ENCODE measurements at places on chromosomes 2 and 18.

DNA sequence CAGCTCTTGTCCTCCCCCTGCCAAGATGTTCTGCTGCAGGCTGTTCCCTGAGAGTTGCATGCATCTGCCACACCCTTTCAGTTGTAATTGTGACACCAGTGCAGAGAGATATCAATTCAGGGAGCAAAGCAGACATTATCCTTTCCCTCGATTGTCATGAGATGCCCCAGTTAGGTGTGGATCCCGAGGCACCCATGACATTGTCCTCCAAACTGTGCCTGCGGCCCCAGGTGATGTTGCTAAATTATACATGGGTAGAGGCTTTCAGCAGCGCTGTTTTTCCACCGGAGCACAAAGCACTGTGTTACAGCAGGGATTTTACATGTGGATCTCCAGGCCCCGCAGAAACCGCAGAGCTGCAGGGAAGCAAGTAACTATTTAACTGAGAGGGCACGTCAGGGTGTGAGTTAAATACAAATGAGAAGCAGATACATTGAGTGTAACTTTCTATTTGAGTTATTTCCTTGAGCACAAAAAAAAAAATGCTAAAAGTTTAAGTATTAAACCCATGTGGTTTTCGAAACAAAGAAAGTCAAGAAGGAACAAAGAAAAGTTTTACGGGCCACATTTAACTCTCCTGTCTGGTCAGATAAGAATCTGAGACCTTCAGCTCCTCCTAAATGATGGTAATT, 90.3 kb upstream of the BCL2L11 start:
- no peak for DNase-seq

- no peak for DNase-seq
Measured at GRCh38 chr18:23213200-23213599, 77.9 kb downstream of the CABLES1 start.

GRCh38 chr2:6808426-6808825, 57.3 kb downstream of the CMPK2 start:
- DNase-seq: no peak

GRCh38 chr2:40173276-40173675, 278.6 kb downstream of the SLC8A1 start:
- no peak for DNase-seq

GRCh38 chr18:48098538-48098937, 168.1 kb upstream of the SMAD2 start:
- DNase-seq: no peak

DNA sequence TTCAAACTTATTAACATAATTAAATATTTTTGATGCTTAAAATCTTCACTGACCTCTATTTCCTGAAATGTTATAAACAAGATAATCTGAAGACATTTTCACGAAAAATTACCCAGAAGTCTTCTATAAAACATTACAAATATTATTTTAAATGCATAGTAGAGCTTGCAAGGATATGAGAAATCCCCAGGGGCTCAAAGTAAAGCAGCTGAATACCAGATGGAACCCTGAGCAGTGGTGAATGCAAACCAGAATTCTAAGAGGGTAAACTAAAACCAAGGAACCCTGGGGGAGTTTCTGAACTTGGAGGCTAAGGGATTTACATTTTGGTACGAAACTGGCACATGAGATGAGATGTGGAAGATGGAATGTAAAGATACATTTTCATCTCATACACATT, 83.6 kb downstream of the FSHR start:
- DNase-seq: no peak

DNA sequence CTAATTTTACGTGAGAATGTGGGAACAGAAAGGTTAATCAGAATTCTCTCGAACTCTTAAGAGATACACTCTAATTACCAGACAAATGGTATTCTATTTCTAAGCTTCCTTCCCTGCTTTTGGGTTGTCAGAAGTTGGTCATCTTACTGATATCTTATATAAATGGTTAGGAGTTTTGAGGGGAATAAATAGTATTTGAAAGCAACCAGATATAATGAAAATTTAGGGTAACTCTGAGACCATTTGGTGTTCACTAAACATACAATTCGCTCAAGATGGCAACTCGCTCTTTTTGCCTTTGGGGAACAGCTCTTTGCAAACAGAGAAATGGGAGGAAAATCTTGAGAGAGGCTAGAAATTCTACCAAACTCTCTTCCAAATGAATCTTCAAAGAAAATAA, 250.9 kb downstream of the TCF4 start:
- DNase-seq: no peak

DNA sequence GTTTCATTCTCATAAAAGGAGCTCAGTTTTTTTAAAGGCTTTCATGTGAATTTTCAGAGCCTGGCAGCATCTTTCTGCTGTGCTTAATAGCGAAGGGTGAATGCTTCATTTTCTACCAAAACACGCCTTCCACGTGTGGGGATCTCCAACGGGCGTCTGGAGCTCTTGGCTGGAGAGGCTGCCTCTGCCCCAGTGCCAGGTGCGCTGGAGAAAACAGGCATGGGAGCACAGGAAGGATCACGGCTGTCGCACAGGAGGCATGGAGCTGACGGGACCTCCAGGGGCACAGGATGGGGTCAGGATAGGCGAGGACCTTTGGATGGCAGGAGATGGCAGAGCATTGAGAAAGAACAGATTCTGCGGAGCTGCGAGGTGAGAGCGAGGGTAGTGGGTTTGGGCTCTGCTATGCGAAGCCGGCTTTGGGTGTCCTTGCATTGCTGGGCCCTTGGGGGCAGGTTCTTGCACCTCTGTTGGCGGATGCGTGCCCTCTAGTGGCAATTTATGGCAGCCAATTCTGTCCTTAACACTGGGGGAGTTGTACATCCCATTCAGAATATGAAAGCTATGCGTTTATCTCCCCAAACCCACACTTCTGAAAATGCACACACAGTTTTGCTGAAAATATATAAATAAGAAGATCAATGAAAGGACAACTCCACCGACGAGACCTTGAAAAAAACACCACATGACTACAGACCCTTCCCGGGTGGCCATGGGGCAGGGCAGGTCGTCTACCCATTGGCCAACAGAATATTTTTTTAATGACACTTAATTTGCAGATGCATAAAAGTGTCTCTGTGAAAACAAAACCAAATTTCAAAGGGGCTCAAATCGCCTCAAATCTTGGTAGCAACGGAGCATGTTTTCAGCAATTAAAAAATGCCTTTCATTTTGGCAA, 90.4 kb upstream of the SLC35G4 start:
- no peak for DNase-seq

GRCh38 chr2:217660423-217660822, 342.4 kb downstream of the TNS1 start:
- no peak for DNase-seq

DNA sequence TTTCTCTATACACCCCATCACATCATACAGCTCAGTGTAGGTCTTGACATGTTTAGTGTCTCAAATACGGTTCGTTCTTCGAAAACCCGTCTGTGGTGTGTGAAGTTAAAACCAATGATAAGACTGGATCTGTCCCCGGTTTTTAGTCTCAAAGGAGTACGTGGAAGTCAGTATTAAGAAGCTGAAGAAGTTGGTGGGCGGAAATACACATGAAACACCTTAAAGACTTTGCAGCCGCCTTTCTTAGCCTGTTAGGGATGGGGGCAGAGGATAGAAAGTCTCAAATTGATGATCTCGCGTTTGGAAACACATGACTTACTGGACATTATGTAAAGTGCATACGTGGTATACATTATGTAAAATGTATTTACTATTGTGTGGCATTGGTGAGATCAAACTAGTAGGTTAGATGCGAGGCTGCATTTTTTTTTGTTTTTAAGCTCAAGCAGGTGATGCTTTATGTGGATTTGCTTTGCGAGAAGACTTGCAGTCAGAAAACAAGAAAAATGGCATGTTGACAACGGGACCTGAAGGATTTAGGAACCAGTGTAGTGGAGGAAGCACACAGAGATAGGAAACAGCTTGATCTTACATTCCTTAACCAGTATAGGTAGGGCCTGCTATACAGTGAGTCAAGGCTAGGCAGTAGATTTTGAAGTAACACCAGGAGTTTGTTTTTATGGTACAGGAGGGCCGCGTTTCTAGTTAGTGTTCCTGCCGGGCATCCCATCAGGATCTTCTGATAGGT, 1.2 kb downstream of the CNOT11 start:
- no peak for DNase-seq

DNA sequence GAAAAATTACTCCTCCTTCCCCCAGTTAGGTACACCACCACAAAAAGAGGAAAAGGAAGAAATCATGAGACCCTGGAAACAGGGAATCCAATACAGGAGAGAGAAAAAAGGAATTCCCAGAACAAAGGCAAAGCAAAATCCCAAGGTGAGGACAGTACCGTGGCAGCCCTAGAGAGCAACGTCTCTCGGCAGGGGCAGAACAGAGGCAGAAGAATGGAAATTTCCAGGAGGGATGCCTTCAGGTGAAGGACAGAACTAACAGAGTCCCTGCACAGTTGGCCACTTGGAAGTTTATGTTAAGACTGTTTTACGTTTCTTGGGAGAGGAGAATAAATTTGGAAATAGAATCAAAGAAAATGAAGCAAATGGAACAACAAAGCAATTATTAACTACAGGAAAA, 27.7 kb downstream of the GRB14 start:
- DNase-seq: no peak

- DNase-seq: no peak
Measured at GRCh38 chr2:238689331-238689730, 158.6 kb upstream of the TWIST2 start.

Data from G401 (cell line).